Immature natural killer cell (primary cell): ENCODE measurements at places on chromosomes 6 and 20. TPM values are rescaled to one million over a fixed set of nuclear protein-coding genes. Genes with fewer than 3 reads are reported as not detected.

DNA sequence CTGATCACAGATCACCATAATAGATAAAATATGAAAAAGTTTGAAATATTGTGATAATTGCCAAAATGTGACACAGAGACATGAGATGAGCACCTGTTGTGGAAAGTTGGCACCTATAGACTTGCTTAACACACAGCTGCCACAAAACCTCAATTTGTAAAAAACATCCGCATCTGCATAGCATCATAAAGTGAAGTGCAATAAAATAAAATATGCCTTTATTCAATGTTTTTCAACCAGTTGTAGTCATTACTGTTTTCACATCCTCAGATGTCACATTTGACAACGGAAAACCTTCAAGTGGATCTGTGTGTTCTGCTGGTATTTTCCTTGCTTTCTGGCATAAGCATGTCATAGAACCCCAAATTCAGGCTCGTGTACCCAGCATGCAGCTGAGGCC lies 50.2 kb upstream of the IFNGR1 start:
- peak; percentile 53 for DNase-seq

- no peak for DNase-seq
Observed at GRCh38 chr20:31559704-31560093, 45.4 kb upstream of the ID1 start.

RIMS4 gene
- not detected for polyA plus RNA-seq

COL9A3 gene
- polyA plus RNA-seq = 0.87 TPM

DNA sequence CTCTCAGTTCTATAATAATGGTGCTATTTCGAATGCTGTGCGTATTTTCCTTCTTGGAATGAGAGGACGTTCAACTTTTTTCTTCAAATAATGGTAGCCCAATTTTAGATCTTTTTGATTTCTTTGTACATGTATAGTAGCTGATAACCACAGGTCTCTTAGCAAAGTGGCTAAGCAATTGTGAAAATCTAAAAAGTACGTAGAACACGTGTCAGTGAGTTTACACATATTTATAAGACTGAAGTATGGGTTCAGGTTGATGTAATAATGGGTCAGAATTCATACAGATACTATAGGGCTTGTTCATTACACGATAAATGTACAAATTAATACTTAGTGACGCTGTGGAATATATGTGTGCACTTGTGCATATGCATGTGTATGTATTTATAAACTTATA lies 1.3 kb downstream of the SMIM13 start:
- DNase-seq = no peak

DNA sequence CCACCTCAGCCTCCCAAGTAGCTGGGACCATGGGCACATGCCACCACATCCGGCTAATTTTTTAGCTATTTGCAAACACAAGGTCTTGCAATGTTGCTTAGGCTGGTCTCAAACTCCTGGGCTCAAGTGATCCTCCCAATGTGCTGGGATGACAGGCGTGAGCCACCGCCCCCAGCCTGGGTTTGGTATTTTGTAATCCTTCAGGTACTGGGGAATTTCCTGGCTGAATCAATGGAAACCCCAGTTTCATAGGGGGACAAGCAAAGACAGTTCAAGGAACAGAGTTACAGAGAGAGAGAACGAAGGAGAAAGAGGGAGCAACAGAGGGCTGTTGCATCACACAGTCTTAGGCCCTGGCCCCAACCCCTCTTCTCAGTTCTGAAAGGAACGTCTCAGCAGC lies 35.7 kb downstream of the RAB44 start:
- DNase-seq = no peak

DNA sequence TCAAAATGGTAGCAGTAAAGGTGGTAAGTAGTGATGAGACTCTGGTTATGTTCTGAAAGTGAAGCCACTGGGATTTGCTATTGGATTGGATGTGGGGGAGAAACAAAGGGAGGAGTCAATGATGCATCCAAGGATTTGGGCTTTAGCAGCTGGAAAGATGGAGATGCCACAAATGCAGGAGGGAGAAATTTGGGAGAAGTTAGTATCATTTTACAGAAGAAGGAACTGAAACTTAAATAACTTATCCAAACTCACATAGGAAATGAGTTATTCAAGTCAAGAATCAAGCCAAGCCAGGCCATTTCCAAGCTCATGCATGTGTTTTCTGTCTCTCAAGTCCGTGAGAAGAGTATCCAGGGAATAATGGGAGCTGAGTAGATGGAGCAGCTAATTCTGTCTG lies 155.1 kb upstream of the TNFAIP3 start:
- no peak for DNase-seq

- DNase-seq = no peak
Observed at GRCh38 chr6:159726255-159726917, 920 bp upstream of the WTAP start.

GRCh38 chr6:153170511-153170910 lies 39.4 kb upstream of the RGS17 start:
- no peak for DNase-seq

SIRPG gene
- 14.7 TPM for polyA plus RNA-seq

DNA sequence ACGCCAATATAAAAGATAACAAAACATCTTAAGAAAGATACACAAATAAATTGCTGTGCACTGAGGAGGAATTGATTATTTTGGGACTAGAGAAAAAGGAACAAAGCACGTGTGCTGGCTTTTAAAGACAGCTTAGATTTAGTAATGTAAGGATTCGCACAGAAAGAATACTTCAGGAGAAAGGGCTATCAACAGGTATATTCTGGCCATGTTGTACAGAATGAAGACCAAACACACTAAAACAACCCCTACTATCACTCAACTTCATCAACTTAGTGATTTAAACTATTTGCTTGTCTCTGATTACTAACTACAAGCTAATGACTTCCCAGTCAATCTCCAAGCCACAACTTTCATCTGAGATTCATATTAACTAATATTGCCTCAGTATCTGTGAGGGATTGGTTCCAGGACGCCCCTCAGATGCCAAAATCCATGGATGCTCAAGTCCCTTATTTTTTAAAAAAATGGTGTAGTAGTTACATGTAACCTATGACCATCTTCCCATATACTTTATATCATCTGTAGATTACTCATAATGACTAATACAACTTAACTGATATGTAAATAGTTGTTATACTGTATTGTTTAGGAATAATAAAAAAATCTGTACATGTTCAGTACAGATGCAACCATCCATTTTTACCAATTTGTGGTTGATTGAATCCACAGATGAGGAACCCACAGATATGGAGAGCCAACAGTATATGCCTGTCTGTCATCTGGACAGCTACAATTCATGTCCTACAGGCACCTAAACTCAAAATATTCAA lies 4.5 kb downstream of the DEK start:
- no peak for DNase-seq

DNA sequence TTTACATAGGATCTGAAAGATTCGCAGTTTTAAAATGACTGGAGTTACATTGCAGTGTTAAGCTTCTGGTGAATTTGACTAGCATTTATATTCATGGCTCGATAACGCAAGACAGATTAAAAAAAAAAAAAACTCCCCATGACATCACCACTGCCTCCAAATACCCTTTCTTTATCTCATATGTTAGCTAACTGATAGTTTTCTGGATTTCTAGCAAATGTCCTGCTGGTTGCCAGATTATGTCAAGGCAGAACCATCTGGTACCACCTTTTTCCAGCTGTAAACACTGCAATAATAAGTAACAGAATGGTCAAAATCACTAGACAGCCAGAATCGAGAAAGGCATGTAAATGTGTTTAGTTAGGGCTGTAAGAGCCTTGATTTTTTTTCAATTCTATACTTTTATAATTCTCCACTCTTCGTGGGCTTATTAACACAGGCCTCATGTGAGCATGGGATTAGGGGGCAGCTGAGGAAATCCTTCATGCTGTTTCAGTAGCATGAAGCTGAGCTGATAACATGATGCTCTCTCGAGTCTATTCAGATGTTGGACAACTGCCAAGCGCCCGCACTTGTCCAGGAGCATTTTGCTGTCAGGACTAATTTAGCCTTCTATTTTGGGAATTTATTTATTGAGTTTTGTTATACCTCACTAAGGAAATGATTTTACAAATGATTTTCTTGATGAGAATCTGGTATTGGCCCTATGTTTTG lies 166.0 kb upstream of the SCGN start:
- DNase-seq = no peak

DNA sequence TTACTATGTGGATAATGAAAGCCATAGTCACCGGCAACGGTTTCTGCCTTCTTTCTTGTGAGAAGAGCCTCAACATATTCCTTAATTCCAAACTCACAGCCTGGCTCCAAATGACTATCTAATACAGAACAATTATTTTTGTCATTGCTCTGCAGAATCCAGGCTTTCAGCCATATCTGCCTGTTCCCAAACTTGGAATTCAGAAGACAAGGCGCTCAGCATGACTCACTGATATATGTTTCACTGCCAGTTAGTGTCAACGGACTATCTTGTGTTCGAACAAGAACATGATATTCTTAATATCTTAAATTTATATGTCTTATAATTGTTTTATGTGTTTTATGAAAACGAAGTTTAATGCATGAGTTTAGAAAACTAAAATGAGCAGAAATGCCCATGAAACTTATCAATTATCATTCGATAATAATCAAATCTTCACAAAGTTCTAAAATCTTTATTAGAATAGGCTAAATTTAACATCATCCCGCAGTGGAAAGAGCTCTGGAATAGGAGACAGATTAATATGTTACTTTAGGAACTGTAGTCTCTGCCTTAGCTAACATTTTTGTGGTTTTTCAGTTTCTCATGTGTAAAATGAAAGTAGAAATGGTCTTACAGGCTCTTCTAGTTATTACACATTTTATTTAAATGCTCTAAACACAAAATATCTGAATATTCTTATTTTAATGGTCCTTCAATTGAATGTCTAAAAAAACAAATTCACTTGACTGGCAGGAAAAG lies 669.3 kb upstream of the GJE1 start:
- DNase-seq = no peak

IYD gene
- not detected for polyA plus RNA-seq

GRCh38 chr20:9141070-9141469 lies 72.2 kb downstream of the PLCB4 start:
- no peak for DNase-seq

JAG1 gene
- polyA plus RNA-seq = 0.45 TPM

- DNase-seq = no peak
Observed at GRCh38 chr6:35733633-35734032, 3.2 kb upstream of the ARMC12 start.

- DNase-seq = no peak
Observed at GRCh38 chr6:5751525-5752390, 255.0 kb downstream of the NRN1 start.

DNA sequence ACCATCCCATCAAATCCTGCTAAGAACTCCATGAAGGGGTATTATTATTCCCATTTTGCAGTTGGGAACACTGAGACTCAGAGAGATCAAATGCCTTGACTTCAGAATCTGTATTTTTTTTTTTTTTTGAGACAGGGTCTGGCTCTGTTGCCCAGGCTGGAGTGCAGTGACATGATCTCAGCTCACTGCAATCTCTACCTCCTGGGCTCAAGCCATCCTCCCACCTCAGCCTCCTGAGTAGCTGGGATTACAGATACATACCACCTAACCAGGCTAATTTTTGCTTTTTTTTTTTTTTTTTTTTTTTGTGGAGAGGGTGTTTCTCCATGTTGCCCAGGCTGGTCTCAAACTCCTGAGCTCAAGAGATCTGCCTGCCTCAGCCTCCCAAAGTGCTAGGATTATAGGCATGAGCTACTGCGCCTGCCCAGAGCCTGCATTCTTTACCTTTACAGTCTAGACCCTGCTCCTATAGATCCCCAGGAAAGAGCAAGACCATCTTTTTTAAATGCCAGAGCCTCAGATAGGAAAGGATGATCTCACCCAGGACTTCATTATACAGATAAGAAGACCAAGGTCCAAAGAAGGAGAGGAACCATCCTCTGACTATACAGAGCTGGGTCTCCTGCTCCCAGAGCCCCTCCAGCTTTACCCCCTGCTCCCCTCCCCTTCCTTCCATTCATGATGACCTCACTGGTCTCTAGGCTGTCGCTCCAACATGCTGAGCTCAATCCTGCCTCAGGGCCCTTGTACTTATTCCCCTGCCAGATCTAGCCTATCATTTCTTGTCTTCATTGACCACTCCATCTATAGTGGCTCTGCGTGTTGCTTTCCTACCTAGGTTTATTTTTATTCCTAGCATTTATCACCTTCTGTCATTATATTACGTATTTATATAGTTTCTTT lies 138.6 kb downstream of the CEBPB start:
- DNase-seq = no peak

DNA sequence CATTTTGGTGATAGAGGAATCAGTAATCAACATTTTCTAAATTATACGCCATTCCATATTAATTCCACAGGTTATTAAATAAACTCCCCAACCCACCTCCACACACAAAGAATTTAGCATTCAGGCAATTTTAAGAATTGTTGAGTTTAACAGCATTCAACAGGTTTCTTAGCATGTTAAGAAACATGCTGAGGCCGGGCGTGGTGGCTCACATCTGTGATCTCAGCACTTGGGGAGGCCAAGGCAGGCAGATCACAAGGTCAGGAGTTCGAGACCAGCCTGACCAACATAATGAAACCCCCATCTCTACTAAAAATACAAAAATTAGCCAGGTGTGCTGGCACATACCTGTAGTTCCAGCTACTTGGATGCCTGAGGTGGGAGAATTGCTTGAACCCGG lies 64.0 kb upstream of the PHACTR2 start:
- no peak for DNase-seq

- DNase-seq = no peak
Observed at GRCh38 chr6:45512717-45513116, 135.0 kb upstream of the SUPT3H start.

GRCh38 chr20:46324379-46324778 lies 16.1 kb upstream of the CDH22 start:
- no peak for DNase-seq

UTRN gene
- 67.6 TPM for polyA plus RNA-seq

DNA sequence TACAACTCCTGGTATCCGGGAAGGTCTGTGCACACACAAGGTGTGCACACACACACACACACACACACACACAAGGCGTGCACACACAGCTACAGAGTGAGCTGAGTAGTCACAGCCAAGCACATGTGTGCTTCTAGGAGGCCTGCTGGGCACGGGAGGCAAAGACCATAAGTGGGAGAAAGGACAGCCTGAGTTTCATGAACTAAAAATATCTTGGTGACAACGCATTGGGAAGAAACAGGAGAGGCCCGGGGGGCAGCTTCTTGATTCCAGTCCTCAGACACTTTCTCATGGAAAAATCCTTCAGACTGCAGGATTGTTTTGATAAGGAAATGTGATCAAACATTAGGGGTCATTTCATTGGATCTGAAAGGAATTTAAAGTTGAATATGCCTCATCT lies 2.6 kb downstream of the TRAF3IP2 start:
- no peak for DNase-seq

- DNase-seq = no peak
Observed at GRCh38 chr6:135440087-135440792, 57.3 kb downstream of the AHI1 start.

PPARD gene
- polyA plus RNA-seq = 6.0 TPM

GRCh38 chr6:30060606-30061091 lies 416 bp upstream of the POLR1H start:
- DNase-seq = no peak

GRCh38 chr6:149150801-149151398 lies 166.6 kb upstream of the TAB2 start:
- no peak for DNase-seq

- no peak for DNase-seq
Observed at GRCh38 chr20:4513720-4514119, 208.0 kb upstream of the PRND start.
